HAP-1 (cell line): ENCODE measurements at places on chromosomes 3 and 15.

- no peak for DNase-seq
These were observed 60.7 kb upstream of the HEG1 start for GRCh38 chr3:125116311-125117080.

- DNase-seq: no peak
These were observed 116.2 kb upstream of the PLAAT1 start for GRCh38 chr3:193124861-193125260.

DNA sequence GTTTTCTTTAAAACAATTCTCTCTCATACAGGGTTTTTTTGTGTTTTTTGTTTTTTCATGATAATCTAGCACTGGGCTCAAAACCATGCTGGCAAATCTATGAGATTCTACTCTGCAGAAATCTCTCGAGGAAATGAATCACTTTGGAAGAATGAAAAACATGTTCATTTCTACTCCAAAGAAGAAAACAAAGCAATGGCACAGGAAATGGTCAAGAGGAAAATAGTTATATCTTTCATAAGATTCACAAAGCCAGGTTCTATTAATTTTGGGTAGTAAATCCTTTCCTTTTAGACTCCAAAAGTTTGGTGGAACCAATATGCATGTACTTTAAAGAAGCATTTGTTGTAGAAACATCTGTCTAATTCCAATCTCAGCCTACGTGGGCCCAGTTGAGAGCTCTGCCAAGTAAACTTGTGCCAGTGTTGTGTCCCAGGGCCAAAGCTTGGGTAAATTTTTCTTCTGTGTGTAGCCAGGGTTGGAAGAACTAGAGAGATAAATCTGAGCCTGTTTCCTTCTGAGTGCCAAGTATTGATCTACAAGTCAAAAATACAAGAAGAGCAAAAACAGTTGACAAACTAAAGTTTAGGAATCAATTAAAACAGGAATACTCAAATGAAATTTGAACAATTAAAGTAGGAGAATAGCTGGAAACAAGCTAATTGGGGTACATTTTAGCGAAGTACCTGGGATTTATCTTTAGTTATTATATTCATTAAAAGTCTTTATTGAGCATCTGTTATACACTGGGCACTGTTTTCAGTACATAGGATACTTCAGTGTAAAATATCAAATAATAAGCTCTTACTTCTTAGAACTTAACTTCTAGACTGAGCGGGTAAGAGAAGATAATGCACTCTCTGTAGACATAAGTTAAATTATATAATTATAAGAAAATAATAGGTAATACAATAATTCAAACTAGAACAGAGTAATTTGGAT, 657.5 kb upstream of the NECTIN3 start:
- no peak for DNase-seq

DNA sequence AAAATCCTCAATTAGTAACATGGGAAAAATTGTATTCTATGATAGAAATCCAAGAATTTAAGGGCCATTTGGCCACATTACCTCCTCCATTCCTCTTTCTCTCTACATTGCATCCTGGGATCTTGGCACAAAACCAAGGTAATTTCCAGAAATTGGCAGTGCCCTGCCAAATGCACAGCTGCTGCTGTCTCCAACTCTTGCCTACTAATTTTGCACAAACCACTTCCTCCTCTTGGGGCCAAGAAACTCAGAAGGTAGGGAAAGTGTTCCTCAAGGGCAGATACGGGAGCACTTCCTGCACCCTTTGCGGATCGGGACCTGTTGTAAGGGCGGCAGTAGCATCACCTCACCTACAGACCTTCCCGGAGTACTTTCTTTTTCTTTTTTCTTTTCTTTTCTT, 57.8 kb downstream of the MAP3K13 start:
- DNase-seq: no peak

- DNase-seq: no peak
These were observed 33.4 kb downstream of the PDZRN3 start for GRCh38 chr3:73591286-73591800.

DNA sequence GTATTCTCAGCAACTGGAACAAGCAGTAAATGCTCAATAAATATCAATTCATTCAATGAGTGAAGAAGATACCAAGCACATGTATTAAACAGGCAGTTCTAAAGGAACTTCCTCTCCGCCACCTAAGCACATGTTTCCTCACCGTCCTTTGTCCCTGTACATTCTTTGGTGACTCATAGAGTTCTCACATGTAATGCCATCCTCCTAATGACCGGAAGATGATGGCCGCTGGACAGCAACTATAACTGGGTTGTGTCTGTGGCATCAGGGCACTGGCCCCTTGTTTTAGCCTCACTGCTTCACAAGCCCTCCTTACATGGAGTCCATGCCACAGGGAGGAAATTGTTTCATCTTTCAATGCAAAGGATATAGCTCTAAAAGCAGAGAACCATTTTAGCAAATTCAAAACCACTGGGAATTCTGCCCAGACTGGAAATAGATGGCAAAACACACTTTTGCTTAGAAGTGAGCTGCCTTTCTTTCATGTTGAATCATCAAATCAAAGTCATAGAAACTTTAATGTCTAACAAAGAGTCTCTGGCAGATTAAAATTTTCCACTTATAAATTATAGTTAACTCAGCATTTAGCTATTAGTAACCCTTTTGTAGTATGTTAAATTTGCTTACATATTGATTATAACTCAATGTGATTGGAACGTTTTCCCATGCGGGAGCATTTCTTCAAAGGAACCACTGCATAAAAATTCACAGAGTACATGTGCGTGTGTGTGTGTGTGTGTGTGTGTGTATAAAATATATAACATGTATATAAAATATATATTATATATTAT, 74.1 kb downstream of the GAP43 start:
- DNase-seq: no peak

DNA sequence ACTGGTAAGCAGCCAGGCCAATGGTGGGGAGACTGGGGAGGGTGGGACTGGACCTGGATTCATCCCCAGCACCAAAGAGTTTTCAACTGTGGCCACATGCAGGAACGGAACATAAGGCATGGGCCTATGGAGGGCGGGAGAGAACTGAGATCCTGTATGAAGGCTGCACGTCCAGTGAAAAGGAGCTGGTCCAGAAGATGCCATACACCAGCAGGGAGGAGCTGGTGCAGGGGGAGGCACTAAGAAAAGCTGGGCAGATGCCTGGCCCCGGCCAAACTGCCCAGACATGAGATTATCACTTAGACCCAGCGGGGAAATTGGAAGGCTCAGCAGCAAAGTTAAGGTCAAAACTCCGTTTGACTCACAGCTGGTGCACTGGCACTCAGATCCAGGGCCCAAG, 58.1 kb upstream of the MCF2L2 start:
- DNase-seq: no peak

DNA sequence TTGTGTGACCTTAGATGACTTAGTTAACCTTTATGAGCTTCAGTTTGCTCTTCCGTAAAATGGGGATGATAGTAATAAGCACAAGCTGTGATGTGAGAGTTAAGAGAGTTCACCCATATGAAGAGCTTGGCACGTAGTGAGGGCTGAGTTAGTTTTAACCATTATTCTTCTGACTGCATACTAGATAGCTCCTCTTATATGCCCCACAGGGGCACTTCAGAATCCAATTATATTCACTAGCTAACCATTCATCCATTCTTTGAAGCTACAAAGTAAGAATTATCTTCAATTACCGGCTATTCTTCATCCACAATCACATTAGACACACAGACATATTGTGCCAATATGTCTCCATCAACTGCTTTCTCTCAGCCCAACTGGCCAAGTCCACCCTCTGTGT, 159.0 kb upstream of the STT3B start:
- no peak for DNase-seq

- DNase-seq: no peak
These were observed 225.8 kb upstream of the DPPA4 start for GRCh38 chr3:109563149-109563548.

DNA sequence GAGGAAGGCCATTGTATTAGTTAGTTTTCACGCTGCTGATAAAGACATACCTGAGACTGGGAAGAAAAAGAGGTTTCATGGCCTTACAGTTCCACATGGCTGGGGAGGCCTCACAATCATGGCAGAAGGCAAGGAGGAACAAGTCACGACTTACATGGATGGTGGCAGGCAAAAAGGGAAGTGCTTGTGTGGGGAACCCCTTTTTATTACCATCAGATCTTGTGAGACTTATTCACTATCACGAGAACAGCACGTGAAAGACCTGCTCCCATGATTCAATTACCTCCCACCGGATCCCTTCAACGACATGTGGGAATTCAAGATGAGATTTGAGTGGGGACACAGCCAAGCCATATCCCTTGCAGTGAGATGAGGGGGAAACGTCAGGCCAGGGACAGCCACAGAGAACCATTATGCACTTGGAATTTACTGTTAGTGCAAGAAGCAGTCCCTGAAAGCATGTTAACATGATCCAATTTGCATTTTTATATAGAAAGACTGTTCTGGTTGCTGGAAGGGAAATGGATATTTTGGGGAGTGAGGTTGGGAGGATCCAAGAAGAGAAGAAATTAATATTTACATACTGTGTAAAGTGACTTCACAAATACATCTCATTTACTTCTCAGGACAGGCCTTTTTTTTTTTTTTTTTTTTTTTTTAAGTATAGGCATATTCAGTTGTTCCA, 87.1 kb downstream of the ARNT2 start:
- no peak for DNase-seq

GRCh38 chr3:105187344-105187743, 179.4 kb upstream of the ALCAM start:
- DNase-seq: no peak

DNA sequence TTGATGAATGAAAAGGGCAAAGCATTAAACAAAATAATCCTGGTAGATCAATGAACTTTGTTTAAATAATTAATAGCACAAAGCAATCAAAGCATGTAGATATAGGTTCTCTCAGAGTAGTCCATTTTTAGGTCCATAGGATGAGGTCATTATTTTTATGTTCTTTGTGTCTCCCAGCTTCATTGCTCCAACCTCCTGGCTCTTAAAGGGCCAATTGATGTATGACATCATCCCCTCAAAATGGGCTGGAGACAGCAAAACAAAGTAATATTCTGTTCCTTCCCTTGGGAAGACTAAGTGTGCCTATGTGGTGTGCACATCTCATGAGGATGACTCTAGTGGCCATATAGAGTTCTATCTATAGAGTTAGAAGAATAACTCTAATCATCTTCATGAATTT, 49.5 kb downstream of the HMG20A start:
- no peak for DNase-seq

DNA sequence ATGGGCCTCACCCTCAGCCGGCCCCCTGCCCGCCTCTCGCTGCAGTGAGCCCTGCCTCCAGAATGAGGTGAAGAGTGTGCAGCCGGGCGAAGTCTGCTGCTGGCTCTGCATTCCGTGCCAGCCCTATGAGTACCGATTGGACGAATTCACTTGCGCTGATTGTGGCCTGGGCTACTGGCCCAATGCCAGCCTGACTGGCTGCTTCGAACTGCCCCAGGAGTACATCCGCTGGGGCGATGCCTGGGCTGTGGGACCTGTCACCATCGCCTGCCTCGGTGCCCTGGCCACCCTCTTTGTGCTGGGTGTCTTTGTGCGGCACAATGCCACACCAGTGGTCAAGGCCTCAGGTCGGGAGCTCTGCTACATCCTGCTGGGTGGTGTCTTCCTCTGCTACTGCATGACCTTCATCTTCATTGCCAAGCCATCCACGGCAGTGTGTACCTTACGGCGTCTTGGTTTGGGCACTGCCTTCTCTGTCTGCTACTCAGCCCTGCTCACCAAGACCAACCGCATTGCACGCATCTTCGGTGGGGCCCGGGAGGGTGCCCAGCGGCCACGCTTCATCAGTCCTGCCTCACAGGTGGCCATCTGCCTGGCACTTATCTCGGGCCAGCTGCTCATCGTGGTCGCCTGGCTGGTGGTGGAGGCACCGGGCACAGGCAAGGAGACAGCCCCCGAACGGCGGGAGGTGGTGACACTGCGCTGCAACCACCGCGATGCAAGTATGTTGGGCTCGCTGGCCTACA, 8.5 kb downstream of the GRM2 start:
- DNase-seq: no peak

DNA sequence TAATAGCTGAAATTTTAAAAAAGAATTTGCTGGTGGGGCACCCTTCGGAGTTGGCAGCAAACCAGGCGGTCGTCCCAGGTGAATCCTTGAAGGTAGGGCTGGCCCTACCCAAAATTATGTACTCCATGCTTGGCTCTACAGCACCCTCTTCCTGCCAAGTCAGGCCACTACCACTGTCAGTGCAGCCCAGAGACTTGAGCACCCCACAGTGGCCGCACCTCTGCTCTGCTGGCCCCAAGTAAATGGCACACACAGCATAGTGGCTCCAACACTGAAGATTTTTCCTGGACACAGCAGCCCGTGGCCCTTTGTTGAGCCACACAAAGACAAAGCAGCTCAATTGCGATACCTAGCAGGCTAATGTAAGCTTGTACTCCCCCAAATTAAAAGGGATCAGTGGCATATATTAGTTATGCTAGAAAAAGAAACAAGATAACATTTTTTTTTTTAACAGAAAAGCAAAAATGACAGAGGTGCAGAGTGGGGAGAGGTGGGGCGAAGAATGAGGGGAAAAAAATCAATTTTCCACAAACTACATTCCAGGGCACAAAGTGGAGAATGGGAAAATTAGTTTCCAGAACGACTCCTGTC, 250.5 kb downstream of the UACA start:
- DNase-seq: peak; percentile 63

GRCh38 chr3:184419171-184419570, 39.3 kb downstream of the CHRD start:
- no peak for DNase-seq

DNA sequence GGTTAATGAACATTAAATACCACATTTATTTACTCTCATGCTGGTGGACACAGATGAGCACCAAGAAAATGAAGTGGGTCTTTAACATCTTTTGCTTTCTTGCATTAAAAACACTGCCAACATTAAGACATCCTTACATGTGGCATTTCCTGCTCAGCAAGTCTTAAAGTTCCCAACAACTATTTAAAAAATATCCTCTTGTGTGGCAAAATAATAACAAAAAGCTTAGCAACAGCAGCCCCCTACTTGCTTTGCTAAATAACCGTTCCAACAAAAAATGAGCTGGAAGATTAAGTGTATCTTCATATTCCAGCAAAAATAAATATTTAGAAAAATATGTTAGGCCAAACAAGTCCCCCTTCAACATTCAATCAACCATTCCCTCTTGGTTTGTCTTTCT, 93.1 kb downstream of the SUCLG2 start:
- no peak for DNase-seq

GRCh38 chr3:180631317-180631716, 29.4 kb downstream of the TTC14 start:
- DNase-seq: no peak

DNA sequence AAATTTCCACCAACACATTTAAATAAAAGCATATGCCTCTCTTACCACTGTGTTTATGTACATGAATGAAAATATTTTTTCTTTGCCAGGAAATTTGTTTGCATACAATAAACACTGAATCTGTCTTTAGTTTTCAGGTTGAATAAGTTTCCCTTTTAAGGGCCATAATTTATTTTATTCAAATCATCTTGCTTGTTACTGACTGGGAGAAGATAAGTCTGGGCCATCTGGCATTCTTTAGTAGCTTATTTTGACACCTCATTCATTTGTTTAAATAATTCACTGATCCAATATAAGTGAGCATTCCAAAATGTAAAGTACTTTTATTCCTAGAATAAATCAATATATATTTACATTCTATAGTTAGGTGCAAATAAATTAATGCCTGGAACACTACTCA, 1001.3 kb downstream of the PLOD2 start:
- DNase-seq: no peak

GRCh38 chr15:66631616-66632263, 65.9 kb upstream of the LCTL start:
- DNase-seq: no peak

GRCh38 chr3:13479332-13479581, 849 bp upstream of the HDAC11 start:
- no peak for DNase-seq

GRCh38 chr15:99963096-99963825, 230.0 kb upstream of the LYSMD4 start:
- DNase-seq: no peak
